ENCODE measurements at places on chromosomes 6 and 20.
A peak's percentile ranks its signal among the peaks of the same experiment; 100 is the strongest.

DNA sequence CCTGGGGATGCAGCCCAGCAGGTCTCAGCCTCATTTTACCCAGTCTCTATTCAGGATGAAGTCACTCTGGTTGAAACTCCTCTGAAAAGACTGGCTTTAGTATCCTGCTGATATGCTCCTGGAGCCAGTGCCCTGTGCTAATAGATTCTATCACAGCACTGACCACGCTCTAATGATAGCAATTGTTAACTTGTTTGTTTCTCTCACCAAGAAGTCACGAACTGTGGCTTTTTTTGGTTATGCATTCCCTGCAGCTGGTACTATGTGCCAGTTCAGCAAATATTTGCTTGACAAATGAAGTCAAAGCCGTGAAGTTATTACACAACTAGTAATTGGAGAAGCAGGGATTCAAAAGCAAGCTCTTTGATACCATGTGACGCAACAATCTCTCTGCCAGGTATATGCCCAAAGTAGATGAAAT is 754.6 kb downstream of the KIF16B start:
- DNase-seq = no peak

DNA sequence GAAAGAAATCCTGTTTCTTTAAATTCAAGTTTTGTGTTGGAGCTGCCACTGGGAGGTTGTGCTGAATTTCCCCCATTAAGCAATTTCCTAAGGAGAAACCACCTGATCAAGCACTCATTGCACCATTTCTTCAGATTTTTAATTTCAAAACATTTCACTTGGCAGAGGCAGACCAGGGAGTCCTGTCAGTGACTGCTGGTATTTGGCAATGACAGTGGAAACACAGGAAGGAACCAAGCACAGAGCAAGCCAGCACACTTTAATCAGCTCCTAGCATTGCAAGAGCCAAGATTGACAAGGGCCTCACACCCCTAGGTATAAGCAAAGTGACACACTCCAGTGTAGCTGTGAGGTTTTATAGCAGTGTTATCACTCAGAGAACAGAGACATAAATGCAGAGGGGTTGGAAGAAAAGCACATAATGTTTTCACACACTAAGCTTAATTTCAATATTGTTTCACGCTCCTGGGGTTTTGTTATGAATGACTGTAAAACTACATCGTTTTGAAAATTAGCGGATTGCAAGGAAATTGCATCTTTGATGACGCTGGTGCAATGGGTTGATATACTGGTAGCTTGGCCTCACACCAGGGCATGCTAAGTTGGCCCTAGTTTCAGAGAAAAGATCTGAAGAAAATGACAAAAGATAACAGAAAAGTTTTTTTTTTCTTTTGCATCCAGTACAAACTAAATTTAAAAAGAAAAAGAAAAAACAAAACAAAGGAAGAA is 768.4 kb downstream of the TFAP2A start:
- peak; percentile 55 for DNase-seq

DNA sequence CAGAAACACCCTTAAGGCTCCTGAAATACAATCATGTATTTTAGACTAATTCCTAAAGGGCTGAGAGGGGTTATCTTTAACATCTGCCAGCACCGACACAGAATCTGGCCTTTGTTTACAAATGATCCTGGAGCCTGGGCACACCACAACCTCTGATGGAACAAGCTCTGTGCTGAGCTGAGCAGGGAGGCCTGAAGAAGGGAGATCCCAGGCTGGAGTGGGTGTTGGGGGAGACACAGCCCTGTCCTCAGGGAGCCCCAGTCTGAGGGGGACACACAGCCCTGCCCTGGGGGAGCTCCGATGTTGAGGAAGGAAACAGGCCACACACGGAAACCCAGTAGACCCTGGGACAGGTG is 130.5 kb downstream of the VEGFA start:
- no peak for DNase-seq

- no peak for DNase-seq
These were observed 298.8 kb upstream of the FERMT1 start for GRCh38 chr20:6421321-6422248.

- no peak for DNase-seq
These were observed 53.4 kb downstream of the REV3L start for GRCh38 chr6:111429571-111429970.

DNA sequence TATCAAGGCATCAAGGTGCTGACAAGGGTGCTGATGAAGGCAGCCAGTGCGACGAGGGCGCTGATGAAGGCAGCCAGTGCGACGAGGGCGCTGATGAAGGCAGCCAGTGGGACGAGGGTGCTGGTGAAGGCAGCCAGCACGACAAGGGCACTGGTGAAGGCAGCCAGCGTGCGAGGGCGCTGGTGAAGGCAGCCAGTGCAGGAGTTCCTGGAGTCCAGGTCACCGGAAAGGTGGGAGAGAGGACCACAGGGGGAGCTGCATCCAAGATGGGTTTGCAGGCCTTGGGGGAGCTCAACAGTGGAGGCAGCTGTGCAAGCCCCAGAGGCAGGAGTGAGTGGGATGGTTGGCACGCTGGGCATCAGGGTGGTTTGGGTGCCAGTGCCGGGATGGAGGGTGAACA is 176.3 kb downstream of the TBXT start:
- no peak for DNase-seq

GRCh38 chr6:105791583-105792318 is 294.4 kb upstream of the PRDM1 start:
- DNase-seq = no peak

All from AG09309 (cell line).